ENCODE measurements at places on chromosomes 7 and 10. TPM values are rescaled to one million over a fixed set of nuclear protein-coding genes. Genes with fewer than 3 reads are reported as not detected.

The SEMA3E gene
- 0.27 TPM for total RNA-seq

The RAMP3 gene
- 7.0 TPM for total RNA-seq

The ODAD2 gene
- 1.7 TPM for total RNA-seq

The CALD1 gene
- 120 TPM for total RNA-seq

The PNLIPRP1 gene
- total RNA-seq: not detected

The CHST15 gene
- 14.1 TPM for total RNA-seq

The PILRB gene
- total RNA-seq: 18.6 TPM

The ARHGAP22 gene
- total RNA-seq: 37.4 TPM

The PDGFA gene
- 87.3 TPM for total RNA-seq

The GLRX3 gene
- total RNA-seq: 145 TPM

The METTL27 gene
- 3.1 TPM for total RNA-seq

The STEAP1B gene
- 47.8 TPM for total RNA-seq

The SH2D4B gene
- total RNA-seq: not detected

The EIF5AL1 gene
- total RNA-seq: 0.74 TPM

The MRC1 gene
- total RNA-seq: 17.5 TPM

The RHEB gene
- 121 TPM for total RNA-seq

The CUL1 gene
- total RNA-seq: 38.0 TPM

The CPA2 gene
- not detected for total RNA-seq

The HMX2 gene
- total RNA-seq: not detected

The UBN2 gene
- total RNA-seq: 3.3 TPM

The FLNC gene
- total RNA-seq: 210 TPM

The CNPY1 gene
- total RNA-seq: not detected

The NT5C3A gene
- 17.2 TPM for total RNA-seq

The UPK3BL2 gene
- total RNA-seq: 0.67 TPM

The TFPI2 gene
- total RNA-seq: 59.8 TPM

The PIK3CG gene
- 4.7 TPM for total RNA-seq

The LBX1 gene
- not detected for total RNA-seq

The MYL7 gene
- total RNA-seq: not detected

The HSPA12A gene
- 0.05 TPM for total RNA-seq

The NODAL gene
- not detected for total RNA-seq

The NPSR1 gene
- not detected for total RNA-seq

The WIPF3 gene
- not detected for total RNA-seq

The FKBP9 gene
- 104 TPM for total RNA-seq

The HOXA11 gene
- total RNA-seq: 4.0 TPM

The EPDR1 gene
- 6.3 TPM for total RNA-seq

The TAC1 gene
- not detected for total RNA-seq

The NRG3 gene
- total RNA-seq: 0.20 TPM

The ASB10 gene
- total RNA-seq: not detected

The LRRC18 gene
- total RNA-seq: not detected

The NEUROG3 gene
- total RNA-seq: not detected

The SPDYE1 gene
- not detected for total RNA-seq

The ADAM22 gene
- 0.67 TPM for total RNA-seq

The PDE1C gene
- 7.2 TPM for total RNA-seq

The HABP2 gene
- not detected for total RNA-seq

The GSTO1 gene
- 454 TPM for total RNA-seq

The THNSL1 gene
- total RNA-seq: 2.9 TPM

The PPP2R2D gene
- 19.6 TPM for total RNA-seq

The MTURN gene
- total RNA-seq: 10.2 TPM

The STOX1 gene
- 0.59 TPM for total RNA-seq

The ADCYAP1R1 gene
- total RNA-seq: not detected

The UBTD1 gene
- total RNA-seq: 29.5 TPM

The SPRN gene
- total RNA-seq: 0.05 TPM

The UNCX gene
- total RNA-seq: not detected

The HPSE2 gene
- total RNA-seq: 0.05 TPM

The SPDYE8 gene
- not detected for total RNA-seq

The UCN3 gene
- total RNA-seq: not detected

The RARRES2 gene
- not detected for total RNA-seq

The RBP3 gene
- total RNA-seq: not detected

The LAMB4 gene
- 0.13 TPM for total RNA-seq

The EPHB4 gene
- 146 TPM for total RNA-seq

All from mammary microvascular endothelial cell (primary cell).